NCI-H345 (cell line): ENCODE measurements at places on chromosomes 4 and X.
A peak's percentile ranks its signal among the peaks of the same experiment; 100 is the strongest.

DNA sequence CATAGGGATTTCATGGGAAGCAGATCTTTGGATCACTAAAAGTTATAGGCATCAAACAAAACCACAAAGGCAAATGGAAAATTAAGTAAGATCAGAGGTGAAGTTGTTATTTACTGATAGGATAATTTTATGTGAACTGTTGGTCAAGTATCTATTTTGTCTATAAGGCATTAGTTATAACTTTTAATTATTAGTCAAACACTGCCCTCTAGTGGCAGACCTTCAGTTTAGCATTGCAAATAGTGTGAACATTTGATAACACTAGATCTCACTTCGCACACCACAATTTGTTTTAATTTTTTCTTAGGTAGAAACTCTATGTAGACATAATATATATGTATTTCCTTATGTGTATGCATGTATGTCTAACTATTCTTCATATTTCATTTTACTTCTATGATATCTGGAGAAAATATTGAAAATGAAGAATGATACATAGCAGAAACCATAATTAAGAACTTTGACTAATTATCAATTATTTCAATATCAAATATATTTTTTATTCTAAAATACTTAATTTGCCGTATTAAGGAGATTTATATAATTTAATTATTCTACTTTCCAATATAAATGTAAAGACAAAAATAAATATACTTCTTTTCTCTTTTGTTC is 214.5 kb upstream of the TACR3 start:
- peak; percentile 48 for DNase-seq

DNA sequence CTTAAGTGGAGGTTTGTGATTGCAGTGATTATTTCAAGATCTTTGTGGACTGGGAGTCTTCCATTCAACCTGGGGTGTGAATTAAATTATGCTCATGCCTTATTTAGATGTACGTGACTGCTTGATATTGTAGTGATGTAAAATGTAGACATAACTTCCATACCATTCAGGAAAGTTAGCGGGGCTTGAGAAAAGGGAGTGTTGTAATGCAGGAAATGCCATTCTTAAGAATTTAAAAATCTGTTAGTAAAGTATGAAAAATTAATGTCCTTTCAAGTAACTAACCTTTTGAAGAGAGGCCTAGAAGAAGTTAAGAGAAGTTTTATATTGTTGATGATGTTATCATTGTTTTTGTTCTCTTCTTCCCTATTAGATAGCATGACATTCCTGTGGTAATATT is 318.2 kb downstream of the CCSER1 start:
- DNase-seq, result no peak

DNA sequence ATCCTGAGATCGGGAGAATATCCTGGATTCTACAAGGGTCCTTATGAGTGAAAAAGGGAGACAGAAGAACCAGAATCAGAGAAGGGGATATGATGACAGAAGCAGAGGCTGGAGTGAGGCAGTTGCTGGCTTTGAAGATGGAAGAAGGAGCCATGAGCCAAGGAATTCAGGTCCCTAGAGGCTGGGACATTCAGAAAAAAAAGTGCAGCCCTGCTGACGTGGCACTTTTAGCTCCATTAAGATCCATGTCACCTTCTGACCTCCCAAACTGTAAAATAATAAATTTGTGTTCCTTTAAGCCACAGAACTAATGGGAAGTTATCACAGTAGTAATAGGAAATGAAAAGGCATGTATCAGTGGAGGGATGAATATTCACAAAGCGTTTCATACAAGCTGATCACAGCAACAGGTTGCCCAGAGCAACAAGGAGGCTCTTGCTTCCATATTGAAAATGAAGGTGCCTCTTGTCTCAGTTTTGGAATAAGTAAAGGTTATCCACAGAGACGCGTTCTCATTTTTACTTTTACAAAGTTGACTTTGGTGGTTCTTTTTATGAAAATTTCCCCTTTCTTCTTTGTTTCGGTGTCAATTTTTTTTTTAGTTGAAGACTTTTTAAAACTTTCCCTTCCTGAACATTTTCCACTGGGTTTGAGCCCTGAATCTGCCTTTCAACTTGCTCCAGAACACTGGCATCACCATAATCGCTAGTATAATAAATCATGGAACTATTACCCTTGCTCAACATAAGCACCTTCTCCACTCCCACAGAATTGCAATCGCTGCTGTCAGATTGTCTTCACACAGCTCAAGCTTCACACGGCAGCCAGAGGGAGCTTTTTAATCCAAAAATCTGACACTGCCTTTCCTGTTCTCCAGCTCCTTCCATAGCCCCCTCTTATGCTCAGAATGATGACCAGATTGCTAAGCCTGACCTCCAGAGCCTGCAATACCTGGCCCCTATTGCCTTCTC is 127.6 kb upstream of the RBPJ start:
- DNase-seq, result no peak

DNA sequence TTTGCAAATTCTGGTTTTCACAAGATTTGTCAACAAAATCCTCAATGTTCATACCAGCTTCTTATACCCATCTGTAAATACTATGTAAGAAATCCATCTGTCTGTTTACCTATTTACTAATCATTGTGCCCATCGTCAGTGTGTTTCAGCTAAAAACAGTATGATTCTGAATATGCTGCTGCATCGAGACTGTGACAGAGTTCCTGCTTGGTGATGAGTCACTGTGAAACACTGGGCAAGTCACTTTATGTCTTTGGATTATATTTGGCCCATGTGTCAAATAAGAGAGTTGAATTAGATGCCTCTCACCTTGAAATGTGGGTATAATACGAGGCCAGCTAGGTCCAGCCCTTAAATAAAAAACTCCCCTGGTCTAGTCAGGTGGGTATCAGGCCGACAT is 79.3 kb downstream of the CBLL2 start:
- DNase-seq, result no peak

- no peak for DNase-seq
These were observed 643.3 kb upstream of the FAM241A start for GRCh38 chr4:111501946-111502345.

- no peak for DNase-seq
These were observed 119.2 kb upstream of the MID1IP1 start for GRCh38 chrX:38682095-38682494.

GRCh38 chrX:31420711-31421151 is 348.9 kb upstream of the FTHL17 start:
- no peak for DNase-seq

GRCh38 chr4:123783921-123784320 is 387.3 kb downstream of the SPRY1 start:
- no peak for DNase-seq

- DNase-seq, result no peak
These were observed 68.4 kb downstream of the RHOH start for GRCh38 chr4:40264995-40265909.

DNA sequence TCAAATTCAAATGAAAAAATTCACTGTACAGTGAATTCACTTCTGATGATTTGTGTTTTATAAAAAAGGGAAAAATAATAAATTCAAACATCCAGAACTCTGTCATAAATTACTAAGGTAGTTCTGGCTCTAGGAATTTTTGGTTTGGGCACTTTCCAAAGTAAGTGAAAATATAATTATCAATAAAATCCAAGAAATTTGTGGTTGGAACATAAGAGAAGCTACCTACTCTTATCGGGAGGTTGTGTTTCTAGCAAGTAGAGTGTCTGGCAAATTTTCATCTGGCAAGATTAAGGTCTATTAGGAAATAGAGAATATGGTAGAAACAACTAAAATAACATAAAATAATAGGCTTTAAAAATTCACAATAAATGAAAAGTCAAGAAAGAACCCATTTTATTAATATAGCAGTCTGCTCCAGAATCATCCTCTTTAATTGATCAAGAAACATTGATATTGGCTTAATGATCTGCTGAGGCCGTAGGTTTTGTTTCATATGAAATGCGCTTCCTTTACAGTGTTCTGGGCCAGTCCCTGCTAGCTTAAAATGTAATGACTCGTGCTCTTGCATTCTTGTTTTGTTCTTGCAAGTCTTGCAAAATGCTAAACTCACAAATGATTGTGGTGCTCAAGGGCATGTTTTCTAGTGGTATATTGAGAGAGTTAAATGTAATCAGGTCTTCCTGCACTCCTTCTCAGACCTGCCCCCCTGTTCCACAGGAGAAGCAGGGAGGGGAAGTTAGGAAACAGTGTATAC is 331.4 kb downstream of the RAPGEF2 start:
- DNase-seq, result no peak

- peak; percentile 6 for DNase-seq
These were observed 70.8 kb upstream of the HHIP start for GRCh38 chr4:144575181-144575580.

DNA sequence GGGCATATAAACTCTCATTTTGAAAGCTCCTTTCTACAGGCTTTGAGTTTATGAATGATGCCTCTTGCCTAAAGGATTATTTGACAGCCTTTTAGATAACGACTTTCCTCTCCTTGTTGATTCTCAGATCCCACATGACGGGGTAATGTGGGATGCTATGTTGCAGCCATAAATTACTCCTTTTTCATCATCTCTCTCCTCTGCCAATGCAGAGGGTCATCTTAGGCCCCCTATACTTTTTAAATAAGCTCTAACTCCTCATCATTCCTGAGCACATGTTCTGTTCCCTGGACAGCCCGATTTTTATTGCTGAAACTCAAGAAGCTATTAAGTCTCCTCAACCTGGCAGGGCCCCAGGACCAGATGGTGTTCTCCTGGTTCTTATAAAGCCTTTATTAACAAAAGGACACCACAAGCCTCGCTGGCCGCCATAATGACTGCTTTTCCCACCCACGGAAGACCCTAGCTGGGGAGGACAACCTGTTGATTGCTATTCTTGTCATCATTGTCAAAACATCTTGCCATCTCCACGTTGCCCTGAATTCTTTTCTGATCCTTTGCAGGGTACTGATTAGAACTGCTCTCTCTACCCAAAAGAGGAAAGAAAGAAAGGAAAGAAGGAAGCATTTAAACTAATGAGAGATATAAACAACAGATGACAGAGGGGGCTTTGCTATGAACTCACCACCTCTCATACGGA is 150.7 kb downstream of the DHX15 start:
- no peak for DNase-seq

- no peak for DNase-seq
These were observed 9.6 kb downstream of the DDX60 start for GRCh38 chr4:168308912-168309311.

DNA sequence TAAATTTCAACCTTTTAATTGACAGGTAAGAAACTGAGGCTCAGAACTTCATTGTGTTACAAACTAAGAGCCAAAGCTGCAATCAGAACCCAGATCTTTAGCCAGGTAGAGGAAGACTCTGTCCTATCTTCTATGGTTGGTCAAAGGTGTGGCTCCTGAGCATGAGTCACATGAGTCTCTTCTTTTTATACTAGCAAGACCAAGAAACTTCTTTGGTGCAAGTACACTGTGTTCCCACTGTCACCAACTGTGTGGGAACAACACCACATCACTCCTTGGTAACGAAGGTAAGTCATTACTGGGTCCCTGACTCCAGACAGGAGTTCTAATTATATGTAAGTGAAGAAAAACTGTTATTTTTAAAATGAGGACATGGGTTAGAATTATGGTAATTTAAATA is 290.1 kb downstream of the INPP4B start:
- no peak for DNase-seq

GRCh38 chrX:25295466-25295865 is 279.7 kb upstream of the ARX start:
- DNase-seq, result no peak

GRCh38 chr4:126661194-126661593 is 971.6 kb upstream of the INTU start:
- DNase-seq, result no peak

DNA sequence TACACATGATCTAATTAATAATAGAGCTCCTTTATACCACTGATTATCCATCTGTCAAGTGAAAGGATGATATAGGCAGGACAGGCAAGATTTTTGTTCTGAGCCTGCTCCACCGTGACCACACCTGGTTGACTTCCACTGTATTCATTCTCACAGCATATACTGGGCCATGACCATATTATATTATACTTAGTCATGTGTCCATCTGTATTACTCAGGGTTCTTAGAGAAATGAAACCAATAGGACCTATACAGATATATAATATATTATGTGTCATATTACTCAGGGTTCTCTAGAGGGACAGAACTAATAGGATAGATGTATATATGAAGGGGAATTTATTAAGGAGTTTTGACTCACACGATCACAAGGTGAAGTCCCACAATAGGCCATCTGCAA is 675.1 kb downstream of the GRXCR1 start:
- DNase-seq, result no peak

- no peak for DNase-seq
These were observed 405.6 kb downstream of the FAM47A start for GRCh38 chrX:33726281-33727160.

DNA sequence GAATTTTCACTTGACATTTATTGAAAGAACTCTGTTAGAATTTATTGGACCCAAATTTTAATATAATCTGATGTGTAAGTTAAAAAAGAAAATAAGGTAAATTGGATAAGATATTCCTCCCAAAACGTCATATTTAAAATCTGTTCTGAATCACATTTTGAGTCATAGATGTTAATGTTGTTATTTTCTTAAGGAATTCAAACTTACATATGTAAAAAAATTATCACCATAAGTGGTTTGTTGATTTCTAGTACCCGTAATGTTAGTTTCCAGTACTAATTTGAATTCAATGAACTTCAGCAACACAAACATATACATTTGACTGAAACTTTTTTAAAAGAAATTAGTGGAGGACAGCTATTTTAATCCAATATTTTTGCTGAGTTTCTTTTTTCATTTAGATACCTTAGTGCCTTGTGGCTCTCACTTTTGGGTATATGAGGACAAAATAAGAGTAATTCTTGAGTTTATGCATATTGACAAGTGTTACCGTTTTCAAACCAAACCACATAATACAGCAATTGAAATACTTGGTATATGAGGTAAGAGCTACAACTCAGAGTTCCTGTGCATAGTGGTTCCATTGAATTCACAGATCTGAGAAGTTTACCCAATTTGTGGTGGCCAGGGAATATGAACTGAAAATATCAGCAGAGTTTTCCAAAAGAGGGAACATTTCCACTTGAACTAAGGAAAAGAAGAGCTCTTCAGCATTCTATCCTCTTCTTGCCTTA is 71.8 kb downstream of the C4orf46 start:
- no peak for DNase-seq

DNA sequence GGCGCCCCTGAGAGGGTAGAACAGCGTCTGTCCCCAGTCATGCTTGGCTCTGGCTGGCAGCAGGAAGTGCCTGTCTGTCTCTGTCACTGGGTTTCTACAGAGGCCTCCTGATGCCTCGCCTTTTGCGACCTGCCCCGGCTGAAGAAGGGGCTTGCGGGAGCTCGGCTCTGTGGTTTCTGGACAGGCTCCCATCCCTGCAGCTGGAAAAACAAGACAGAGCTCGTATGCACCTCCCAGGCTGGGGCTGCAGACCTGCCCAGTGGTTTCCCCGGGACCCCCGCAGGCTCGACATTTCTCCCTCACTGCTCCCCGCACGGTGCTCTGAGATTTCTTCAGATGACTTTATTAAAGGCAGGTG is 57.0 kb upstream of the SORCS2 start:
- DNase-seq, result no peak
